ENCODE measurements at places on chromosomes 16 and 17.

GRCh38 chr16:87437327-87437726 is 45.2 kb downstream of the MAP1LC3B start:
- no peak for DNase-seq

- DNase-seq = peak; percentile 62
Observed at GRCh38 chr16:89525146-89525913, 17.1 kb downstream of the SPG7 start.

- no peak for DNase-seq
Observed at GRCh38 chr17:29665481-29665810, 42.7 kb upstream of the CORO6 start.

GRCh38 chr16:3909791-3910583 is 29.5 kb upstream of the CREBBP start:
- DNase-seq = no peak

DNA sequence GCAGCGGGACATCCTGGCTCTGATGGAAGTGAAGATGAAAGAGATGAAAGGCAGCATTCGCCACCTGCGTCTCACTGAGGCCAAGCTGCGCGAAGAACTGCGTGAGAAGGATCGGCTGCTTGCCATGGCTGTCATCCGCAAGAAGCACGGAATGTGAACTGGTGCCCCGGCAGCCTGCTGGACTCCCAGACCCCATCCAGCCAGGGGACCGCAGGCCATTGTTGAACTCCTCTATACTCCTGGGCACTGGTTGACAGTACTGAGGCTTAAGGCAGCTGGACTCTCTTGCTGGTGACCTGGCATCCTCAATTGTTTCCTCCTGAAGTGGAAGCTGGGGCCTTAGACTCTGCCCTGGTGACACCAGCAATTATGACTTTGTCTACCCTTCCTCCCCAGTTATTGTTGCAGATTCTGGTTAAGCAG is 1.2 kb downstream of the THAP11 start:
- no peak for DNase-seq

DNA sequence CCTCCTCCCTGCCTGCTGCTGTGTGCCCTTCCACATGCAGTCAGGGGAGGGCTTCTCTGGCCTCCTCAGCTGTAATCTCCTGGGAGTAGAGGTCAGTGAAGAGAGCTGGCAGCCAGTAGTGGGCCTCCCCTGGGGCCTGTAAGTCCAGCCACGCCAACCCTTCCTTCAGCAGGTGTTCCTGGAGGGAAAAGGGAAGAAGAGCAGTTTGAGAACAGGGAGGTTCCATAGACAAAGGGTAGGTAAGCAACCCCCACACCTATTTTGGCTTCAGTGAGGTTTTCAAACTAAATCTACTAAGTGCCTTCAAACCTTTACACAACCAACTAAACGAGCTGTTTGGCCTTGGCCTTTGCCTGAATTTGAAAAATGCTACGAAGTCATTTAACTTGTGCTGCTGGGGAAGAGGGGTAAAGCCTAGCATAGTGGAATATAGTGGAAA is 14.2 kb downstream of the SNF8 start:
- no peak for DNase-seq

DNA sequence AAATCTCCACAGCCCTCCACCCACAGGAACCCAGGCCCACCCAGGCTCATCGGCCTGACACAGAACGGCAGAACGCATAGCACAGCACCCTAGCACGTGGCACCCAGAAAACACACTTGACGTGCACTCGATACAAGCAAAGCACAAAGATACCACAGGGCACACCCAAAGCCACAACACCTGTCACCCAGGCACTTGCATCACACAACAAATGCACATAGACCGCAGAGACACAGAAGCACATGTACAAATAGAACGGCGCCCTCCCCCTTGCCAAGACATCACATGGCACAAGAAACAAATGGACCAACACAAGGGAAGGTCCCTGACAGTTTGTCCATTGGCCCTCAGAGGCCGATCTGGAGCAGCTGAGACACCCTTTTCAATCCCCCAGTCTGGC is 147.7 kb upstream of the WSCD1 start:
- DNase-seq = no peak

GRCh38 chr17:76784926-76785325 is 47.0 kb downstream of the MFSD11 start:
- DNase-seq = no peak

DNA sequence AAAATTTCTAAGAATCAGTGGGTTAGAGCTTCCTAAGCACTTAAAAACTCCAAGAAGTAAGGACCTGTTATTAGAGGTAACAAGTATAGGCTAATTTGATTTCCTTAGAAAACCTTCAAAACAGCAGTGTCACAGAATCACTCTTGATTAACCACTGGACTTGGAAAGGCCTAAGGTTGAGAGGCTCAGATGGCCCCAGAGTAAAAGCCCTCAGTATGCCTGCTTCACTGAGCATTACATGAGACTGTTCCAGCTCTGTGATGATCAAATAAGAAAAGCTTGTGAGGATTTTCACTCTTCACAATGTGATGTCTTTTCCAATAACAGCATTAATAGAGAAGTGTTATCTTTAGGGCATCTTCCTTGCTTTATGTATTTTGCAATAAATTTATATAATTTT is 509.2 kb upstream of the HSBP1 start:
- DNase-seq = no peak

GRCh38 chr16:8572919-8573724 is 17.2 kb downstream of the TMEM114 start:
- DNase-seq = no peak

- no peak for DNase-seq
Observed at GRCh38 chr17:9402590-9403199, 172.9 kb downstream of the STX8 start.

DNA sequence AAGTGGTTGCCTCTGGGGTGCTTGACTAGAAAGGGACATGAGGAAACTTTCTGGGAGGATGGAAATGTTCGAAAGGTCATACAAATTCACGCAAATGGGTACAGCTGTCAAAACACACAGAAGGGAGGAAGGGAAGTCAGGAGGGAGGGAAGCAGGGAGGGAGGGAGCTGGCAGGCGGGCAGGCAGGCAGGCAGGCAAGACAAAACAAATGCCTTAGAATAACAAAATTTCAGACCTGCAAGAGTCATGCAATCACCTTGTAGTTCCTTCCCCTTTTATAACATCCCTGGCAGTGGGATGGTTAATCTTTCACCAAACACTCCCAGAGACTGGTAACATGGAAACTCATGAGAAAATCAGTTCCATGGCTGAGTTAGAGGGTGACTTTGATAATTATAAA is 189.2 kb downstream of the STX8 start:
- no peak for DNase-seq

GRCh38 chr16:50126183-50126582 is 26.9 kb upstream of the TENT4B start:
- DNase-seq = no peak

DNA sequence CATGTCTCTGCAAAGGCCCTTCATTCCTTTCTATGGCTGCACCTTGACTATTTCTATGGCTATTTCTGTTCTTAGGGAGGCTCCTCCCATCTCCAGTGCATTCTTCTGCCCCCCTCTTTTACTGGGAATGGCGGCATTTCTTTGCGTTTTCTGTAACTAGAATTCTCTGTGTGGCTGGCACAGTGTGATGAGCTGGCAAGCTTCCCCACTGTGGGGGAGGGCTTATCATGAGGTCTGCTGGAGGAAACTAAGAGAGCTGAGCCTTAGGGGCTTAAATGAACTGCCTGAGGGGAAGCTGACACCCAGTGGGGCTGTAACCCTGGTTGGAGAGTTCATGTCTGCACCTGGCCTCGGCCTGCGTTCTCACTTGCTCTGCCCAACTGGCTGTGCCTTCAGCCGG is 1.5 kb upstream of the CARD14 start:
- no peak for DNase-seq

GRCh38 chr17:74203439-74204240 is at the start of gene RPL38:
Gene RPL38 (plus strand): TSS chr17:74203678. CDS start chr17:74203956, 278 bp downstream.
- peak; percentile 84 for DNase-seq

DNA sequence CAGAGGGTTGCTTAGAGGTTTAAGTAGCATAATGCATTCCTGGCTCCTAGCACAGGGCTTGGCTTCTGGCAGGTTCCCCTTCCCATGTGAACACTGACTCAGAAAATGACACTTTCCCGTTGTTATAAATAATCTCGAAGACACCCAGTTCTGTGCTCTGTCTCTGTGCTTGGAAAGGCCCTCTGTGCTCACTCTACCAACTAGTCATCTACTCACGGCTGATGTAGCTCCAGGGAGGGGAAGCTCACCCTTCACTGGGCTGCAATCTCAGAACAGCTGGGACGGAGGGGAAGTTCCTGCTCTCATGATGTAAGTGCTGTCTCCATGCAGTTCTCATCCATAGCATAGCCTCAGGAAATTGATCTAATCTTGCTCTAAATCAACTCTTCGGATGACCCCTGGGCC is 230.5 kb upstream of the ASIC2 start:
- no peak for DNase-seq

DNA sequence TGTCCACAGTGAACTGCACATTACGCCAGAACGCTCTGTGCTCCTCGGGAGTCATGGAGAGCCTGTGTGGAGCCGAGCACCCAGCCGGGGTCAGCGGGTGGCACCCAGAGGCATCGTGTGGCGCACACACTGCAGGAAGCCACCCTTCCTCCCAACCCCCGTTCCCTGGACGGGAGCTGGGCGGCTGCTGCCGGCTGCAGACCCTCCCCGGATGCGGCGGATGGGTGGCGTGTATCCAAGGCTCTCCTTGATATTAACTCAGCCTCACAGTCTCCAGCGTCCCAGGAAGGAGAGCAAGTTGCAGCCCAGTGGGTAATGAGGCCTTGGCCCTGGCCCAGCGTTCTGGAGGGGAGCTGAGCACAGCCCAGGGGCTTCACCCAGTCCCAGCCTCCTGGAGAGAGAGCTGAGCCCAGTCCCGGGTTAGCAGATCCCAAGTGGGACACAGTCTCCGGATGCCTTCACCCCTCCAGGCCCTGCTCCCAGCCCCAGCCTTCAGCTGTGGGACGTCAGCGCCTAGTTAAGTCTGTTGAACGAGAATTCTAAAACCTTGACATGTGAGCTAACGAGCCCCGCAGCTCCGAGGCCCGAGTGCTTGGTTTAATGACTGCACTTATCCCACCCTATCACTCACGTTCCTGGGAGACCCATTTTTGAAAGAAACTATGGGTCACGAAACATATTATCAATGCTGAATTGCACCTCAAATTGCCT is 86.6 kb downstream of the TBC1D16 start:
- peak; percentile 15 for DNase-seq

DNA sequence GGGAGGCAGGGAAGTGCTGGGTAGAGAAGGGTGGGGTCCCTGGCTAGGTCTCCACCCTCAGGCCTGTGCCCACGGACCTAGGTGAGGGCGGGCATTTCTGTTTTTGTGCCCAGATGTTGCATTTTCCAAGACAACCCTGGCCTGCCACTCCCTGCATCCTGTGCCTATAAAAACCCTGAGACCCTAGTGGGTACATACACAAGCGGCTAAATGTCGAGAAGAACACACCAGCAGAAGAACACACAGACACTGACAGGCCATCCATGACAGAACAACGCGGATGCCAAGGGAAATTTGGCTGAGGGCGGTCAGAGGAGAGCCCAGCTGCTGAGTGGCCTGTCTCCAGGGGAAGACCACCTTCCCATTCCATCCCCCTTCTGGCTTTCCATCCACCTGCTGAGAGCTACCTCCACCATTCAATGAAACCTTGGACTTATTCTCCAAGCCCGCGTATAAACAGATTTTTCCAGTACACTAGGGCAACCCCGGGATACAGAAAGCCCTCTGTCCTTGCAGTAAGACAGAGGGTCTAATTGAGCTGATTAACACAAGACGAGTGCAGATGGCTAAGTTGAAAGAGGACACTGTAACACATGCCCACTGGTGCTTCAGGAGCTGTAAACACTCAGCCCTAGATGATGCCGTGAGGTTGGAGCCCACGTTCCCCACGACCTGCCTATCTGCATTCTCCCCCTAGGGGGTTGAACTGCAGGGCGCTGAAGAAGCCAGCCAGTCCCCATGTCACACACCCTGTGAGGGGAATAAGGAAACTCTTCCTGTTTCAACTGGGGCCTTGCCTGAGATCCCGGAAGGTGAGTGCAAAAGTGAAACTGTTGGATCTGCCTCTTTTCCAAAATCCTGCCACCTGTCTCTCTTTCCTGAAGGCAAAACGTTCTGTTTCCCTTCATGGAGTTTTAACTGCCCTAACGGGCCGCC is 147.2 kb upstream of the COX10 start:
- no peak for DNase-seq

DNA sequence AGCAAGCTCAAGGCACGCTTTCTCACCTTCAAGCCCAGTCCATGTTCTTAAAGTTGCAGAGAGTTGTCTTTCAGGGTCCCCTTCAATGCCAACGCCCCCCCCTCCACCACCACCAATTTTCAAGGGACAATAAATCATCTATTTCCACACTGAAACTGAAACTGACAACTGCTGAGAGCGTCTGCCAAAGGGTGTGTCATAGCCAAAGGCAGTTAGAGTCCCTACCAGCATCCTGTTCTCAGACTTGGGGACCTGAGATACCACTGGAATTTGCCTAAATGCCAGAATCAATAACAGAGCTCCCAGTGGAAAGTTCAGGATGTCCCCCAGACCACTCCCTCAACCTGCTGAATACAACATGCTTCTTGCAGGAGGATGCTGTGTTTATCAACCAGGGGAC is 133.2 kb upstream of the SOX9 start:
- no peak for DNase-seq

DNA sequence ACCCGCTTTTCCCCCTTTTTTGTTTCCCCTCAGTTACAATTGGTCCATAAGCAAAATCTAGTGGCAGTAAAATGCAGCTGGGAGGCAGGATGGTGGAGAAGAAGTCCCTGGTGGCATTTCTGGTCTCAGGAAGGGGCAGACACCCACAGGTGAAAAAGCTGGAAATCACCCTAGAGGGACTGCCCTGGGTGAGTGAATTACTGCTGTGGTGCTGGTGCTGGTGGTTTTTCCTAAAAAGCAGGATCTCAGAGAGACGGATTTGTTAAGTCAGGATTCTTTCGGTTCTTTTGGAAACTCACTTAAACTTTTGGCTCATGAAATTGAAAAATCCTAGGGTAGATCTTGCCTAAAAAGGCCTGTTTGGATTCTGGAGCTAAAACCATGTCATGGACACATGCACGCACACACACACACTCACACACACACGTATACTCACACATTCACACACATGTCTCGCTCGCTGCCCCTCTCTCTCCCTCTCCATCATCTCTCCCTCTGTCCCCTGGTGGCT is 65.8 kb downstream of the NKD1 start:
- DNase-seq = no peak

GRCh38 chr16:20799599-20799998 is 6.7 kb downstream of the ERI2 start:
- no peak for DNase-seq

GRCh38 chr16:6204945-6205344 is 1107.3 kb upstream of the EEF2KMT start:
- DNase-seq = no peak

GRCh38 chr16:68724797-68725196 is 12.3 kb upstream of the CDH1 start:
- no peak for DNase-seq

DNA sequence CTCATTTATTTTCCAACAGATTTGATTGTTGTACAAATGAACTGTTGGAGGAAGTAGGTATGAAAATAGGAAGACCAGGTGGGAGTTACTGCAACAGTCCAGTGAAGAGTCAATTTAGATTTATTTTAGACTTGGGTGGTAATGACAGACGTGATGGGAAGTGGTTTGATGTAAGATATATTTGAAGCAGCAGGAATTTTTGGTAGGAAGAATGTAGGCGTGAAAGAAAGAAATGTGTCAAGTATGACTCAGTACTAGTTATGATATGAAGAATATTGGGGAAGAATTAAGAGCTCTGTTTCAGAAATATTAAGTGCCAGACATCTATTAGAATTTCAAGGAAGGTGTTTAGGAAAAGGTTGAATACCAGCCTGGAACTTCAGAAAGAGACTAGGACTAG is 247.9 kb upstream of the AXIN2 start:
- no peak for DNase-seq

GRCh38 chr17:72421128-72422092 is 300.6 kb downstream of the SOX9 start:
- DNase-seq = peak; percentile 61
